ENCODE measurements at places on chromosomes 13 and 19.

GRCh38 chr13:77653301-77653700 lies 44.2 kb upstream of the SLAIN1 start:
- DNase-seq = no peak

DNA sequence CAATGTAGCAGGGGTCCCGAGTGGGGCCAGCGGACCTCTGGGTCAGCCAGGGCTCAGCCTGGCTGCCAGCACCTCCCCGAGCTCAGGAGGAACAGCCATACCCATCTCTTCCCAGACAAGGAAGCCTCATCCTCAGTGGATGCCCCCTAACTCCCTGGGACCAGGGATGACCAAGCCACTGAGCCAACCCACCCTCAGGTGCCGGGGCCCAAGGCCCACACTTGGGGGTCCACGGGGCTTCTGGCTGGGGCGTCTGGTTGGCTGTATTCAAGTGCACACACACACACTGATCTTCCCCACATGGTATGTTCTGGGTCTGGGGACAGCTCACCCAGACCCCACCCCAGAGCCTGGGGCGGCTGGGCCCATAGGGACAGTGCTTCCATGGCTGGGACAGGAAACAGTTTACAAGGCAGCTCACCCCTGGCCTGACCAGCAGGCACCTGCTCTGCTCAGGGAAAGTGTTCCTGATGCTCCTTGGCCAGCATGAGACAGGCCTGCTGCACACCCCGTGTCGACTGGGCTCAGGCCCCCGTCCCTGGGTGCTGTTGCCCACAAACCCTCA lies 7.7 kb downstream of the RAB11B start:
- DNase-seq = no peak

GRCh38 chr13:30871588-30872275 lies 34.3 kb upstream of the MEDAG start:
- no peak for DNase-seq

DNA sequence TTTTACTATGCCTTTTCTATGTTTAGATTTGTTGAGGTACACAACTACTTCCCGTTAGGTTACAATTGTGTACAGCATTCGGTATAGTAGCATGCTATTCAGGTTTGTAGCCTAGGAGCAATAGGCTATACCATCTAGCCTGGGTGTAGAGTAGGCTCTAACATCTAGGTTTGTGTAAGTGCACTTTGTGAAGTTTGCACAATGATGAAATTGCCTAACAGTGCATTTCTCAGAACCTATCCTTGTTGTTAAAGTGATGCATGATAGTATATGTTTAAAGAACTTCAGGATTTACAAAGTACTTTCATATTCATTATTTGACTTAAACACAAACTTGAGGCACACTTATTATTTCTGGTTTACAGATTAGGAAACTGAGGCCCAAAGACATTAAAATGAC lies 11.5 kb upstream of the SERPINE3 start:
- DNase-seq = no peak

- no peak for DNase-seq
These were observed 94.1 kb upstream of the STARD13 start for GRCh38 chr13:33379608-33380007.

- DNase-seq = peak; percentile 19
These were observed 1.2 kb downstream of the TBC1D4 start for GRCh38 chr13:75480671-75481175.

Data from naive thymus-derived CD4-positive, alpha-beta T cell (primary cell).